ENCODE measurements at places on chromosomes 2 and 18.
A peak's percentile ranks its signal among the peaks of the same experiment; 100 is the strongest.

GRCh38 chr2:66581339-66582103 lies 146.6 kb downstream of the MEIS1 start:
- no peak for DNase-seq

DNA sequence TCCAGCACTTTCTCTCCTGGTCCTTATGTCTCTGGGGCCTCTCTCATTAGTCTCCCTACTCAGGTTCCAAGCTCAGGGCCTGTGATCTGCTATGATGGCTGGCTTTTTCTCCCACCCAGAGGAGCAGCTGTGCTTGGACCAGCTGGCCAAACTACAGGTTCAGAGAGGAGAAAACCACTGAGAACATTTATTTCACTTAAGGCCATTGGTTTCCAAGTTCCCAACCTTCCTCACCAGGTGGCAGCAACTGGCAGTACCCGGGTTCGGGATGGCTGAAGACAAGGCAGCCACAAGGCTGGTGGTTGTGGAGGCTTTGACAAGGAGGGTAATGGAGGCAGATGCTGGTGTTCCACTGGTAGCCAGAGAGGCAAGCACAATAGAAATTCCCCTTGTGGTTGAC lies 29.9 kb upstream of the SELENOI start:
- DNase-seq, result no peak

- no peak for DNase-seq
Measured at GRCh38 chr2:176669398-176670174, 400.3 kb downstream of the MTX2 start.

DNA sequence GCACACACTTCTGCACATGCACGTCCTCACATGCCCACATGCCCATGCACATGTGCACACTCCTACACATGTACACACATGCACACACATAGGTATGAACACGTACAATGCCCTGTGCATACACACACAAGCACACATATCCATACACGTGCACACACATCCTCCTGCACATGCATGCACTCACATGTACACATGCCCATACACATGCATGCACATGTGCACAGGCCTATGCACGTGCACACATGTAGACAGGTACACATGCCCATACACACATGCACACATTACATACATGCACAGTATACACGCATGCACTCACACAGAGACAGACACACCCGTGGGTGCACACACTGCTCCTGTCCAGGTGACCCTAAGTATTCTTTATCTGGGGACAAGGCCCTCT lies 34.3 kb downstream of the GPC1 start:
- DNase-seq, result no peak

GRCh38 chr18:47582093-47582492 lies 330.6 kb upstream of the SKOR2 start:
- no peak for DNase-seq

GRCh38 chr2:36489281-36489680 lies 108.7 kb downstream of the FEZ2 start:
- DNase-seq, result no peak

DNA sequence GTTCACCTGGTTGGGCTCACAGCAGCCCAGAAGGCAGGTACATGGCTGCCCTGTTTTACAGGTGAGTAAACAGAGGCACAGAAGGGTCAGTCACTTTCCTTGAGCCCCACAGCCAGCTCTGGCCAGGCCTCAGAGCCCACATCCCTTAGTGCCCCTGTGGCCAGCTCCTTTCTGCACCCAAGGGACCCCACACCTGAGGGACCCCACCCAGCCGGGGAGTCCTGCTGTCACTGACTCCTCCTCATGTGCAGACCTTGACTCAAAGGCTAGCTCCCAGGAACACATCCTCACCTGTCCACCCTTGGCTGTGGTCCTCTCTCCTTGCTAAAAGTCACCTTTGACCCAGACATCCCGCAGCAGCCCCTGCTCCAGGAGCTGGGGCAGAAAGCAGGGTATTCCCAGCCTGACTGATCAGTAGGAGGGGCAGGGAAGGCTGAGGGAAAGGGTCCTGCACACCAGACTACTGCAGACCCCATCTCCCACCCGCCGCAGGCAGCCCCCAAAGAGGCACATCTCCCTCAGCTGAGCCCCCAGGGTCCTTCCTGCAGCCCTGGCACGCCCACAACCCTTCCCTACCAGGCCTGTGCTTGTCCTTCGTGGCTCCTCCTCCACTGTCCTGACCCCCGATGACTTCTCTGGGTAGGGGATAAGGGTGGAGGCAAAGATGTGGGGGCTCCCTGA lies 9.8 kb upstream of the ARHGEF4 start:
- no peak for DNase-seq

DNA sequence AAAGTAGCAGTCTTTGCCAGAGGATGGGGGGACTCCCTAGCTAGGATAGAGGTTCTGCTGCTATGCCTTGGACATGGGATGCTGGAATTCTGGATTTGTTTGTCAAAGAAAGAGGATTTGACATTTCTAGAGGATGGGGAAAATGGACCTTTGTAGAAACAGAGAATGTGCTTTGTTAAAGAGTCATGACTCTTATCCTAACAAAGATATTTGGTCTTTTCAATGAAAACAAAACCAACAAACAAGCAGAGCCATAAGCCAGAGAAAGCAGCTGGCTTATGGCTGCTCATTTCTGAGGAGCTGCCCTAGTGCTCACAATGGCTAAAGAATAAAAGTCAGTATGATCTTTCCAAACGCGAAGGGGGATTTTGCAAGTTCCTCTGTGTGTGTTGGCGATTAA lies 40.8 kb upstream of the MAPRE2 start:
- no peak for DNase-seq

GRCh38 chr18:55234366-55235093 lies 275.3 kb upstream of the CCDC68 start:
- peak; percentile 91 for DNase-seq
